ENCODE measurements at places on chromosomes 13 and 19. TPM values are rescaled to one million over a fixed set of nuclear protein-coding genes. Genes with fewer than 3 reads are reported as not detected.
A peak's percentile ranks its signal among the peaks of the same experiment; 100 is the strongest.

The KLK15 gene
- total RNA-seq = not detected

- no peak for DNase-seq
These were observed 380.0 kb downstream of the KLF12 start for GRCh38 chr13:73754241-73754640.

The KCNRG gene
- total RNA-seq = 0.32 TPM

DNA sequence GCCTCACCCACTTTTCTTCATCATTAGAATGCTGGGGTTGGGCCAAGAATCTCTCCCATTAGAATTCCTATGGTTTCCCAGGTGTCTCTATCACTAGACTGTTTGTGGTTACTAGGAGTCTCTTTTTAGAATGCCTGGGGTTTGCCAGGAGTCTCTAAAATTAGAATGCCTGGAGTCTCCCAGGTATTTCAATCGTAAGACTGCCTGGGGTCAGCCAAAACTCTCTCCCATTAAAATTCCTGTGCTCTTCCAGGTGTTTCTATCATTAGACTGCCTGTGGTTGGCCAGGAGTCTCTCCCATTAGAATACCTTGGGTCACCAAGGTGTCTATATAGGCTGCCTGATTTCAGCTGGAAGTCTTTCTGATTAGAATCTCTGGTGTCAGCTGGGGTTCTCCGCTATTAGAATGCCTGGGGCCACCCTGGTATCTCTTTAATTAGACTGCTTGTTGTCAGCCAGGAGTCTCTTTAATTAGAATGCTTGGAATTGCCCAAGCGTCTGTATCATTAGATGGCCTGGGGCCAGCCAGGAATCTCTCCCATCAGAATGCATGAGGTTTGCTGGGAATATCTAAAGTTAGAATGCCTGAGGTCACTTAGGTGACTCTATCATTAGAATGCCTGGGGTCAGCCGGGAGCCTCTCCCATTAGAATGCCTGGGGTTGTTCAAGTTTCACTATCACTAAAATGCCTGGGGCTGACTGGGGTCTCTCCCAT lies 1479.2 kb downstream of the UQCRFS1 start:
- DNase-seq = no peak

The TRPC4 gene
- 2.3 TPM for total RNA-seq

- DNase-seq = no peak
These were observed 647.1 kb upstream of the MIR17HG start for GRCh38 chr13:90700340-90700739.

DNA sequence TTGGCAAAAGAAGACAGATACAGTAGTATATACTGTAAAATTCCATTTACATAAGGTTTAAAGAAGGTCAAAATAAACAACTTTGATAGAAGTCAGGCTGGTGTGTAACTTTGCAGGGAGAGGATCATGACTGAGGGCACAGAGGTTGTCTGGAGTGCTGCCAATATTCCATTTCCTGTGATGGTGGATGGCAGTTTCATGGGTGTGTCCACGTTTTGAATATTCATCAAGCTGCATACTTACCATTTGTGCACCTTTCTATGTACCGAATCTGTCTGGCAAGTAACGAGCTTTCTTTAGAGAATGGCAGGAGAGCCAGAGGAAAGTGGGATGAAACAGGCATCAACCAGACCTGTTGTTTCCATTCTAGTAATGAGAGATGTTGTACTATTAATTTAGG lies 420.5 kb upstream of the HTR2A start:
- DNase-seq = no peak

The PDE4A gene
- 36.8 TPM for total RNA-seq

The DKKL1 gene
- not detected for total RNA-seq

DNA sequence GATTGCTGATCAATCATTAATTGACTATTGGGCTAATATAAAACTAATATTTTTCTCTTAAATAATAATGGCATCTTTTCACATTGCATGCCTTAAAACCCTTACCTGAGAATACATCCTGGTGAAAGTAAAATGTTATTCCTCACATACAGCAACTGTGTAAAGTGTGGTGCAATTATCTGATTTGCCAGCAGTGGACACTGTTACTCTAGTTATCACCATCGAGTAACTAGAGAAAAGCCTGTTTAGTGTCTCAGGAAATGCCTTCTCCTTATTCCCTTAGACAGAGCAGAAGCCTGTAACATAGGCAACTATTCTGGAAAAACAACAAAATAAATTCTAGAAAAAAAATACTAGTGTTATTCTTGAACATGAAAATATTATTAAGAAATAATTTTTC lies 459.8 kb downstream of the FGF14 start:
- DNase-seq = no peak

GRCh38 chr19:45882652-45883585 lies 3.0 kb downstream of the IRF2BP1 start:
- DNase-seq = peak; percentile 86

GRCh38 chr13:28067491-28067890 lies 32.9 kb downstream of the FLT3 start:
- DNase-seq = no peak

The TNNI3 gene
- 4,564 TPM for total RNA-seq

DNA sequence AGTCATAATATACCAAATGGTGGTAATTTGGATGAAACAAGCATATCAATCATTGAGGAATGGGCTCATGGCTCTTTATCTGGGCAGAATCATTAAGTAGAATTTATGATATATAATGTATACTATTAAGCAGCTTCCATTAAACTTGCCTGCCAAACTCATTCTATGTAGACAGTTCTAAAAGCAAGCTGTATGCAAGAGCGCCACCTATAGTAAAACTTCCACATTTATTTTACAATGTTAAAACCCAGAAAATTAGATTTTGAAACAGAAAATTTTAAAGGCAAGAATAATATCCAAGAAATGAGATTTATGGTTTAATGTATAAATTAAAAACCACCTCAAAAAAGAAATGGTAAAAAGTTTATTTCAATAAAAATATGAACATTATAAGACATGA lies 161.5 kb downstream of the MZT1 start:
- DNase-seq = no peak

GRCh38 chr13:64007339-64007738 lies 2591.7 kb upstream of the PCDH20 start:
- no peak for DNase-seq

DNA sequence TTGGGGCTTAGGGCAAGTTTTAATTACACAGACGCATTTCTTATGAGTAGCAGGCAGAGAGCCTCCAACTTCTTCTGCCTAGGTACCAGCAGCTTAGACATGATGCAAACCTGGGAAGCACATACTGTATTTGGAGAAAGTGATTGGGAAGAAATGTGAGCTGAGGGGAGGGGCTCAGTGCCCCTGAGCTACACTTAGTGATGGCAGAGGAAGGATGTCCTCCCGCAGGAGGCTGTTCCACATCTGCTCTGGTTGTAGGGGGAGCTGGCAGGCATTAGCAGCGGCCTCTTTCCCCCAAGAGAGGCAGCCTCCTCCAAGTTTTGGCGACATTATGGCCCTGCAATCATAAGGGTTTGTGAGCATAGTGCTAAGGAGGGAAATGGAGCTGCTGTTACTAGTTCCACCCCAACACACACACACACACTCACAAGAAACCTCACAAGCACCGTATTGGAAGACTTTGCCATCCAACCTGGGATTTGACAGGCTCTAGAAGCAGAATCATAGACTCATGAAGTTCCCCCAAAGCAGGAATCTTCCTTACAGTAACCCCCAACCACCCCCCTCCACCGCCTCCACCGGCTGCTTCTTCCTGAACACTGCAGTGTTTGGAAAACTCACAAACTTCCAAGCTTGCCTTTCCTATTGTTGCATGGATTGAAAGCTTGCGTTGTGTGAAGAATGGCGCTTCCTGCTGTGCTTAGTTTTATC lies 3.3 kb downstream of the ALOX5AP start:
- no peak for DNase-seq

Measured in Right ventricle myocardium superior (tissue), 1 donor.